ENCODE measurements at places on chromosomes 2 and 18.
A peak's percentile ranks its signal among the peaks of the same experiment; 100 is the strongest.

GRCh38 chr2:71603311-71603811 is 150.0 kb downstream of the DYSF start:
- DNase-seq, result no peak

- DNase-seq, result peak; percentile 22
Measured at GRCh38 chr2:170369894-170370293, 191.9 kb downstream of the MYO3B start.

DNA sequence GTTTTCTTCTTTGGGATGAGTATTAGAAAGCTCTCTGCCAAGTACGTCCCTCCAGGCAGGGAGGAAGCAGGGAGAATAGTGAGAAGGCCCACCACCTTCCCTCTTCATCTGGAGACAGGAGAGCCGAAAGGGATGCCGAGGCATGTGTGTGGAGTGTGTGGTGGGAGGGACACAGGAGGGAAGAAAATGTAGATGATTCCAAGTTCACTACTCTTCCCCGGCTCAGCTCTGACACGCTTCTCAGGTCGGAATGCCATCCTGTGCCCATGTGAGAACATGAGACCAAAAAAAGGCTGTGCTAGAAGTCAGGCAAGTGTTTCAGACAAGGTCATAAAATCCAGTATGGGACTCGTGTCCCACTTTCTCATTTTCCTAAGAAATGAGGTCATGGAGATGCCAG is 47.4 kb downstream of the GYPC start:
- no peak for DNase-seq

- DNase-seq, result no peak
Measured at GRCh38 chr2:45396671-45397070, 214.4 kb downstream of the SRBD1 start.

DNA sequence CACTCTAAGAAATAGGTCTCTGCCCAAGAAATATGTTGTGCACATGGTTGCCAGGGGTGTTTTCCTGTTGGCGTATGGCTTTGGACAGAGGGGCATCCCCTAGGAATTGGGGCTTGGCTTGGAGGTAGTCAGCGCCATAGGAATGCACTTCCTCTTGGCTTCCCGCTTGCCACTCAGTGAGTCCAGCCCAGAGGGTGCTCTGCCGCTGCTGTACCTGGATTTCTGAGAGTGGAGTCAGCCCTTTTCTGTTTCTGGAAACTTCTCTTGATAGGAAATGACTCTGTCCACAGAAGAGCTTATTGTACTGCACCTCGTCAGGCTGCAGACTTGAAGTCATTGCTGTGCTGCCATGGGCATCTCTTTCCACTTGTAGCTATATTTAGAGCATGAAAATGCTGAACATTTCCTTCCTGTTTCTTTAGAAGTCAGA is 116.7 kb upstream of the MGAT5 start:
- no peak for DNase-seq

DNA sequence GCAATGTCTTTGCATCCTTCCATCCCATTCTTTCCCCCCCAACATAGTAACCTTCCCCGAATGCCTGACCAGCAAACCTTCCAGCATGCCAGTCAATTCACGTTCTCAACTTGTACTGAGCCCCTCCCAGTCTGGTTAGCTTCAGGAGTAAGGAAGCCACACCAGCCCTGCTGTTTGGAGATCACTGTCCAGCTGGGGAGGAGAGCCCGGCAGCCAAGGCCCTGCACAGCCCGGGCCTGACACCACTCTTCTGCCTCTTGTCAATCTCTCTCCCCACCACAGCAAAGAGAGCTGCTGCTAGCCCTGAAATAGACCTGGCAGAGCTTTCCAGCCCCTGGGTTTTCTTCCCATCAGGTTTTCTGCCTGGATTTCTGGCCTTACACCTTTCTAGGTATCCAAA is 185.8 kb upstream of the ID2 start:
- no peak for DNase-seq

DNA sequence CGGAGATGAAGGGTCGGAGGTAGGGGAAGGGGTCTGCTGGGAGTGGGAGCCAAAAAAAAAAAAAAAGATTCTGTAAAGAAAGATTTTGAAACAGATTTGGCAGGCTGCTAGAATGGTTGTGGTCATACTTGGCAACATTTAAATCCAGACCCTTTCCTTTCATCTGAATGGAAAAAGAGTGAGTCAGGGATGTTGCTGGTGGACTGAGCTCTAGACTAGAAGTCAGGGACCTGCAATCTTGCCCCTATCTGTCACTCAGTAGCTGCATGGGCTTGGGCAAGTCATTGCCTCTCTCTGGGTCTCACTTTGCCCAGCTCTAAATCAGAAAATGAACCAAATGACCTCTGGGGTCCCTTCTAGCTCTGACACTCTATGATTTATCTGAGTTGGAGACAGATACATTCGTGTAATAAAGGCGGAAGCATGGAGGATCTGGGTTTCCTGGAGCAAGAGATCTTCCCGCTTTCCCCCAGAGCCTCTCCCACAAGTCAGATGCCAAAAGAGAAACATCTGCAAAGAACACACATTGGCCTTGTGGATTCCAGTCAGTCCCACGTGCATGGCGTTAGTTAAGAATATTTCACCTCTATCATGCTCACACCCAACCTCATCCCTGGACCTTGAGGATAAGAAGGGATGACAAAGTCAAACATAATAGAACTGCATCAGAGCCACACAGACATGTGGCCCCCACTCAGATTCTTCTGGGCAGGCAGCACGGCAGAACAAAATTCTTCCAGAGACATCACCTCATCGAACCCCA is 58.5 kb downstream of the ADD2 start:
- no peak for DNase-seq

DNA sequence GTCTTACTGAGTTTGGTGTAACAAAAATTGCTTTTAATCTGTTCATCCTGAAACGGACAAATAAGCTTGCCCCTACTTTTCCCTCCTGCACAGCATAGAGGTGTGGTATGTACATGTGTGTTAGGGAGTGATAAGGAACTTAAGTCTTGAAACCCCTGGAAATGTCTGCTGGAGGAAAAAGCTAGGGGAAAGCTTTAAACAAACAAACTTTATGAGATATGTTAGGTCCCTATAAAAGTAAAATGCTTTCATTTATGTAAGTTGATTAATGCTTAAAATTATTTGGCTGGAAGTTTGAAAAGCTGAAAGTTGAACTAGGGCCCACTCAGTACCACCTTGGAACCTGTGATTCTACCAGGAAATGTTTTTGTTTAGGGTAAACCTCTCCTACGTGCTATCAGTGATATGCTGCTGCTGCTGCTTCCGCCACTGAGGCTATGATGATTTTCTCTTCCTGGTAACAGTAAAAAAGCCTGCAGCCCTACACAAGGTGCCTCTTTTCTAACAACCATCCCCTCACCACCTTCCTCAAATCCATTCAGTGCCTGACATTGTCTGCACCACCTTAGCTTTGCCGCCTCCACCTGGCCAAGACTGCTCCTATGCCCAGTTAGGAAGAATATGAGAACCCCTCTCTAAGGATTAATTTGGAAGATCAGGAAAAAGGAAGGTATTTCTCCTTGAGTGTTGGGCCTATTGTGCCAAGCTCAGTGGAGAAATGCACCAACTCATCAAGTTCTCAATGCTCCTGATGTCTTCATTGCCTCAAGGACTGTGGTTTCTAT is 2.5 kb upstream of the YES1 start:
- DNase-seq, result no peak

DNA sequence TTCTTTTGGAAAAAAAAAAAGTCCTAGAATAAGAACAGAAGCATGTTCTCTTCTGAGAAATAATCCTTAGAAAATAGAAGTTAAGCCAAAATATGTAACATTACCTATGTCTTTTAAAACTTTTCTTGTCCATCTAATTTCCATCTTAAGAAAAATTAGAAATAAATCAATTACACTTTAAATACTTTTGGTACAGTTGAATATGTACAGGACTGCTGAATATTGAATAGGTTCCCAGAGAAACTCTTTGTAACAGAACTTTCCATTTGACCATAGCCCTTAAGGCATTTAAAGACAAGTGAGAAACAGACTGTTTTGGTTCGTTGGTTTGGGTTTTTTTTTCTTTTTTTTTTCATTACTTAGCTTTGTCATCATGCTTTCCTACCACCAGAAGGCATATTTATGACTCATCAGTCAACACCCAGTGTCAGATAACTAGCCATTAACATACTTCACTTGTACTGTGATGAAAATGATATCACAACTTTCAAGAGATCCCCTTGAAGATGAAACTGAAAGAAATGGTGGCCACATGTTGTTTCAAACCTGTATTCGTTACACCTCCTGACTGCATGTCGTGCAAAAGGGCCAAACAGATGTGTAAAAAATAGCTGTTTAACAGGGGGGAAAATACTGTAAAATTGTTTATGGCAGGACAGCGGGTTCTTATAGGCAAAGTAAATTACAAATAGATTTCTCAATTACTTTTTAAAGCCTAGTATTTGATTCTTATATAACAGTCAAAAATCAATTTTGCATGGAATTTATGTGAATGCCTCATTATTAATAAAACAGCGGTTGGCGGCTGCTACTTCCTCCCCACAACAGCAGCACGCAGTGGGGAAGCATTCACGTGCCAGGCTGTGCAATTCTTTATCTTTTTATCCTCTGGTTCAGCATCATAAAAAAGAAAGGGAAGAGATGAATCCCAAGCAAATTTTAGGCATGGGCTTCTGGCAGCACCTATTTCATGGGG is 280.7 kb upstream of the HNRNPA3 start:
- DNase-seq, result peak; percentile 28
